ENCODE measurements at places on chromosomes 16 and 17.

DNA sequence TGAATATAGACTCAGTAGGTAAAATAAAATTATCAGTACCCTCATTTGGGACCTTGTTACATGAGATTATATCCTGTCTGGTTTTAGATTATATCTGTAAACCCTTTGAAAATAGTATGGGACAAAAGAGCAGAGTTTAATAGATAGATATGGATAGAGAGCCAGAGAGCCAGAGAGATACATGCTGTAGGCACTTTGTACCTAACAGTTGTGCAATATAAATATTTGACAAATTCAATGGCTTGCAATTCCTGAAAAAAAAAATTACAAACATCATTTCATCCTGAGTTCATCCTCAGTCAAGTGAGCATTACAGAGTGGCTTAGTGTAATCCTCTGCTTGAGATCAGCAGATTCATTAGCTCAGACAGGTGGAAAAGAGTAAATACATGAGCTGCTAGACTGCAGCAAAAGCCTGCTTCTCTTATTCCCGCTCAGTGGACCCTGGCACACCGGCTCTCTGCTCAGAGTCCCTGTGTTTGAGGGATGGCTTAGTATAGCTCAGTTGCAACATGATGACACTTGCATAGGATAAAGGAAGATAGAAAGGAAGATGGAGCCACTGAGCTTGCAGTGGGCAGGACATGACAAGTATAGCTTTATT is 931.6 kb upstream of the GOT2 start:
- no peak for DNase-seq

- no peak for DNase-seq
Measured at GRCh38 chr17:53264730-53265129, 558.0 kb upstream of the KIF2B start.

DNA sequence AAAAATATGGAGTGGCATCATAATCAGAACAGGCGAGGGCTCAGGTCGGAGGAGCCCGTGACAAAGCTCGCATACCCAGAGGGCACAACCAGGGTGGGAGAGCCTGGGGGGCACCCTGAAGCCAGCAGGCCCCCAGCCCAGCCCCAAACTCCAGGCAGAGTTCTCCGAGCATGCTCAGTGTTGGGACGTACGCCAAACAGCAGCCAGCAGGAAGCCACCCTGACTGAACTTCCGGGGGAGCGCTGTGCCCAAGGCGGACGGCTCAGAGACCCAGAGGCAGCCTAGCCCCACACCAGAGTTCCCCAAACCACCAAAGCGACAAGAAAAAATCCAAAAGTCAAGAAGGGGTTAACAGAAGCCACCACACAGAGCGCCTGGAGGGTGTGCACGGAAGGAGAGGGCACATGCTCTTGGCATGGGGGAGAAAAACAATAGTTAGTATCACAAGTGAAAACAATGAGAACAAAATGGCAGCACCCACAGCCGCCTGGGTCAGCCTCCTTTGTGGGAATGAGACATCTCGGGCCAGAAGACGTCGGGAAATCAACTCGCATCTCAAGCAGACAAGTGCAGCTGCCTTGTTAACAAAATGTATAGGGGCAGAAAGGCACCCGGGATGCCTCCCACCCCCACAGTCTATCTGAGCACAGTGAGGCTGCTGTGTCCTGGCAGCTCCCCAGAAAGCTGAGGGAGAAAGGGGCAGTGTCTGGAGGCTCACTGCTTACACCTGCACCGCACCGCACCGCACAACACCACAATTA is 11.9 kb downstream of the EXOC7 start:
- no peak for DNase-seq

DNA sequence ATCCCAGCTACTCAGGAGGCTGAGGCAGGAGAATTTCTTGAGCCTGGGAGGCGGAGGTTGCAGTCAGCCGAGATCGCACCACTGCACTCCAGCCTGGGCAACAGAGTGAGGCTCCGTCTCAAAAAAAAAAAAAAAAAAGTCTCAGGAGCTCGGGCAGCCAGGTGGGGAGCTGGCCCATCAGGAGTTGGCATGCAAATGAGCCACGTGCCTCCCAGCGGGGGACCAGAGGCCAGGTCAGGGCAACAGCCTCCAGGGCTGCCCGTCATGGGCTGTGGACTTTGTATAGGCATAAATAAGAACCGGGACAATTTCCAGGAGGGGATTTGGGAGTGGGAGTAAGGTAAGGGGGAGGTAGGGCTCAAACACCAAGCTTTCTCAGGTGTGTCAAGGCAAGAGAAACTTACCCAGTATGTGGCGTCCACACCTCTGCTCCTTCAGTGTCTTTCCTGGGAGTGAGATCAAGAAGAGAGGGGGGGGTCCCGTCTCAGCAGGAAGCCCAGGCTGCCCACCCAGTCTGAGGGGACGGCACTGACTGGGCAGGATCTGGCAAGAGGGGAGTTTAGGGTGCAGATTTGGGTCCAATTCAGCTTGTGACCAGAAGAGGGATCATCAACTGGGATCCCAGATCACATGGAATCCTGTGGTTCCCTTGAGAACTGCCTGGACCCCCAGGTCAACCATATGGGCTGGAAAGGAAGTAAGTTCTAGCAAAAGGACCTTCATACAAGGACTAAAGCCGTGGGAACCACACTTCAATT is 22.3 kb upstream of the G6PC1 start:
- no peak for DNase-seq

DNA sequence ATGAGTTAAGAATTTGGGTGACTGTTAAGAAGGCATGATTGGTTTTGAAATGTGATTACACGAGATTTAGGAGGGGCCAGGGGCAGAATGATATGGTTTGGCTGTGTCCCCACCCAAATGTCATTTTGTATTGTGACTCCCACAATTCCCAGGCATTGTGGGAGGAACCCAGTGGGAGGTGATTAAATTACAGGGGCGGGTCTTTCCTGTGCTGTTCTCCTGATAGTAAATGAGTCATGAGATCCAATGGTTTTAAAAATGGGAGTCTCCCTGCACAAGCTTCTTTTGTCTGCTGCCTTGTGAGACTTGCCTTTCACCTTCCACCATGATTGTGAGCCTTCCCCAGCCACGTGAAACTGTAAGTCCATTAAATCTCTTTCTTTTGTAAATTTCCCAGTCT is 34.6 kb downstream of the TMEM100 start:
- DNase-seq: no peak

DNA sequence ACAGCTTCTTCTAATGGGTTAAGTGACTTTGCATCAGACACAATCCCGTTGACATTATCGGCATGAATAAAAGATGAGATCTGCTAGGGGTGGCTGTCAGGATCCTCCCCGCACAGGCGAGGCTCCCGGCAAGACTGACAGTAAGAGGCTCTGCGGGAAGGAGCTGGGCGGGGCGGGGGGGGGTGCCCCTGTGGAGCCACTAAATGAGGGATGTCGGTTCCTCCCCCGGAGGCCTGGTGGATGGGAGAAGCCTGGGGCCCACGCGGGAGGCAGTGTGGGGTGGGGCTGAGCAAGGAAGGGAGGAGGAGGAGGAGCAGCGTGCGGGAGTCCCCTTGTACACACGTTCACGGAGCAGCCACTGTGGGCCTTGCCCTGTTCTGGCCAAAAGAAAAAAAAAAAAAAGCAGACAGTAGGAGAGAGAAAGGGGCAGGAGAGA is 190.9 kb upstream of the GSE1 start:
- no peak for DNase-seq

DNA sequence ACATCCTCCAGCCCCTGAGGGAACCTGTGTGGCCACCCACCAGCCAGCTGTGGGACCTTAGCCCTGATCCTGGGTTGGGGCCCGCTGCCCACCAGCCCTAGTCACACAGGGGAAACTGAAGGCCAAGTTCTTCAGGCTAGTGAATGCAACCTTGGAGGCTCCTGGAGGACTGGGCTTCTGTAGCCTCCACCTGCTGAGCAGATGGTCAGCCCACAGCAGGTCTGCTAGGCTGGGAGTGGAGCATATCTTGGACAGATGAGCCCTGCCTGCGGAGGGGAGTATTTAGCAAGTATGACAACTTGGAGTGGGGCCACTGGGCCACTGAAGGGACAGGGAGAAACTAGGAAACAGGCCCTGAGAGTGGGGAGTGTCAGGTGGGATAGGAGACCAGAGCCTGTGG is 4.1 kb downstream of the DPEP3 start:
- DNase-seq: no peak
